Activated CD4-positive, alpha-beta T cell treated with anti-CD3 and anti-CD28 coated beads for 24 hours (primary cell): ENCODE measurements at places on chromosomes 3 and 15.

DNA sequence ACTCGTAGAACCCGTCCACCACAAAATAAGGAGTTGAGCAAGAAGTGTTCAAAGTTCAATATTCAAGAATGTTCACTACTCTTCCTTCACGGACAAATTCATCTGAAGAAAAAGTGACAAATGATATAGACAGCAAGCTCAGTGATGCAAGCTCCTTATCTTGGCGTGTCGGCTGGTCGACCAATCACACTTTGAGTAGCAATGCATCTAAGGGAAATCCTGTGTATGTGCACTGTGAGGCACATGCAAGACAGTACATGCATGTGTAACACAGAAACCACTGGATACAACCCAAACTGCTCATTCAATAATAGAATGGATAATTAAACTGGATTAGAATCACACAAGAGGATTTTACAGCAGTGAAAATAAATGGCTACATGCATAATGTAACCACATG is 64.4 kb upstream of the CSPG5 start:
- DNase-seq: no peak

GRCh38 chr15:64461721-64462162 is 1.4 kb downstream of the ZNF609 start:
- DNase-seq: no peak

GRCh38 chr3:126939338-126939718 is 43.6 kb upstream of the PLXNA1 start:
- DNase-seq: no peak

GRCh38 chr15:75357976-75358673 is 10.3 kb downstream of the MAN2C1 start:
- no peak for DNase-seq

DNA sequence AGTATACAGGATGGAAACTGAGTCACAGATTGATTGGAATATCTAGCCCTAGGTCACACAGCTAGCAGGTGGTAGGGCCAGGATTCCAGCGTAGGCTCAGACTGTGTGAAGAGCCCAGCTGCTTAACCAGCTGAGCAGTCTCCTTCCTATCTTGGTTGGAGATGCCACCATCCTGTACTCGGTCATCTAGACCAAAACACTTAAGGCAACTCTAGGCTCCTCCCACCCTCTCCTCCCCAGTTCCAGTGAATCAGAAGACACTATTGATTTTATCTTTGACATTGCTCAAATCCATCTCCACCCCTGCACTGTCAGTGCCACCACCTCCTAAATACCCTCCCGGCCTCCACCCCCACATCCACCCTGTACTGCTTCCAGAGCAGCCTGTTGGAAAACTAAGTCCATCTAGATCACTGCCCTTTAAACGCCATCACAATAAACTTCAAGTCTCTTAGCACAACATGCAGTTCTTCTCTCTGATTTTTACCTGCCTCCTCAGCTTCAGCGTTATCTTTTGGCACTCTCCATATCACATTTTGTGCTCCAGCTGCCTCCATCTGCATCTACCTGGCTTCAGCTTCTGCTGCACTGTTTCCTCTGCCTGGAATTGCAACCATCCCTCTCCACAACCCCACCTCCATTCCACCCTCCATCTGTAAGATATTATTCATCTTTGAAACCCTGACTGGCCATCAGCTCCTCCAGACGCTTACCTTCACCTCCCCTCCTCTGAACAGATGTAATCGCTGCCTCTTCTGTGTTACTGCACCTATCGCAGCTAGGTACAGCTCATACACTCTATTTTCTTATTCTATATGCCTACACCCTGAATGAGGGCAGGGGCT is 86.8 kb upstream of the ACP3 start:
- DNase-seq: no peak

GRCh38 chr15:101615986-101616848 is 36.0 kb downstream of the TM2D3 start:
- DNase-seq: no peak

DNA sequence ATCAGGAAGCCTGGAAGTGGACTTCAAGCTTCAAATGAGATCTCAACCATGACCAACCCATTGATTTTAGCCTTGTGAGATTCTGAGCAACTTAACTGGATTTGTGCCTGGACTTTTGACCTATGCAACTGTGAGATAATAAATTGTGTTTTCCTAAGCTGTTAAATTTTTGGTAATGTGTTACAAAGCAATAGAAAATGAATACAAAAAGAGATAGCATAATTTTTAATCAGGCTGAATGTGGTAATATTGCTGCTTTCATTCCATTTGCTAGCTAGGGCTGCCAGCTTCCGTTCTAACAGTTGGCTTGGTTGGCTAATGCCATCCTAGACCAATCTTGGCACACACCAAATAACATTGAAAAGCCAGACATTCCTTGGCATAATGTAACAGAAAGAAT is 12.2 kb downstream of the PROS1 start:
- no peak for DNase-seq

DNA sequence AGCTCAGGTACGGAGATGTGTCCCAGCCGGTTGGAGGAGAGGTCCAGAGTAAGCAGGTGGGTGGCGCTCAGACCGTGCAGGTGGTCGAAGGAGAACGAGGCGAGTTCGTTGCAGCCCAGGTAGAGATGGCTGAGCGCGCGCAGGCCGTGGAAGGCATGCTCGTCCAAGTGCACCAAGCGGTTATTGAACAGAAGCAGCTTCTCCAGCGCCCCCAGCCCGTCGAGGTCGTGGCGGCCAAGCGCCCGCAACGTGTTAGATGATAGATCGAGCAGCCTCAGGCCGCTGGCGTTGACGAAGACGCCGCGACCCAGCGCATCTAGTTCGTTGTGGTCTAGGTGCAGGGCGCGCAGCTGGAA is 648 bp downstream of the AMIGO3 start:
- no peak for DNase-seq

- no peak for DNase-seq
These were observed 87.2 kb downstream of the EBLN2 start for GRCh38 chr3:73148682-73149081.
